ENCODE measurements at places on chromosomes 7 and 10.

DNA sequence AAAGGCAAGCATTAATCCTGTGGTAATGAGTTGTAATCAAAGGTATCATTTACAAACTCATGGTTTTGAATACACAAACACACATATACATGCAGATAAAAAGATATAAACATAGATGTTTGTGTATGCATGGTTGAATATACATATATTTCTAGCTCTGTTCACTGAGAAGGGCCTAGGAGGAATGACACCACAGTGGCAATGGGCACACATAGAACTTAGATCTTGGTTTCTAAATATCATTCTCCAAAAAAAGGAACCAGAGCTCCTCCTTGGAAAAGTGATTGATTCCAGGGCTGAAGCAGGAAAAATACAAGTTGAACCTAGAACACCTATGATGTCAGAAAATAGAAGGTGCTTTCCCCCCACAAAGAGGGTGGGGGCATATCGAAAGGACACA lies 6.9 kb downstream of the CUL2 start:
- DNase-seq, result no peak

- DNase-seq, result peak; percentile 93
Observed at GRCh38 chr10:69769395-69769992, 32.2 kb upstream of the COL13A1 start.

DNA sequence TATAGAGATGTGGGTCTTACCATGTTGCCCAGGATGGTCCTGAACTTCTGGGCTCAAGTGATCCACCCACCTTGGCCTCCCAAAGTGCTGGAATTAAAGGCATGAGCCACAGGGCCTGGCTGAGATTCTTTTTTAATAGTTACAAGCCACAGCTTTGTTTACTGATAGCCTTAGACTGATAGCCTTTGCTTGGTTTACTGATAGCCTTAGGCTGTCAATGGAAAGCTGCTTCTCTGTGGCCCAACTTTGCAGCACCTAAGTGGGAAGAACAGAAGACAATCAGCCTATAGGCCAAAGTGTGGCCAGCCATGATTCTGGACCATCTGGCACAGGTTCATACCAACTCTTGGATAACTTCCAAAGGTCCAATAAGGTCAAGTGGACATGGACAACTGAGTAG lies 24.1 kb upstream of the CDCA7L start:
- DNase-seq, result peak; percentile 29

GRCh38 chr7:78329001-78329655 lies 530.6 kb downstream of the PHTF2 start:
- DNase-seq, result no peak

DNA sequence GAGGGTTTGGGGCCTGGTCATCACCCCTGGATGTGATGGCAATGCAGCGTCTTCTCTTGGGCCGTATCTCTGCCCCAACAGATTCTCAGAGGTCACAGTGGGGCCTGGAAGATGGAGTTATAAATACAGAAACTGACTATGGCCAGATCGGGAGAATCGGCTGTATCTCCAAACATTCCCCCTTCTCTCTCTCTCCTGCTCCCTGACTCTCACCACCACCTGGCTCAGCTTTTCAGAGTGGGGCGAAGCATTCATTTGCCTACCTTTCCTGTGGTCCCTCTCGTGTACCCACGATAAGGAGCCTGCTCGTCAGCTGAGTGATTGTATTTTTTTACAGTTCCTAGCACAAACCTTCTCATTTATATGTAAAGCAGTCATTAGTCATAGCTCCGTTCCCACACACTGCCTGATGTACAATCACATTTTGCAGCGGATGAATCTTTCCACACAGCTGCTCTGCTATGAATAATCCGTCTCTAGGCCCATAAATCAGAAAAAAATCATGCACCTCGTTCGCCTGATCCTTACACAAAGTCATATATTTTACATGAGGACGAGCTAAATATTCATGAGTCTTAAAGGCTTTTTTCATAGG lies 23.2 kb upstream of the BTRC start:
- DNase-seq, result peak; percentile 45

- DNase-seq, result no peak
Observed at GRCh38 chr10:45553155-45553554, 119.4 kb downstream of the ZFAND4 start.

DNA sequence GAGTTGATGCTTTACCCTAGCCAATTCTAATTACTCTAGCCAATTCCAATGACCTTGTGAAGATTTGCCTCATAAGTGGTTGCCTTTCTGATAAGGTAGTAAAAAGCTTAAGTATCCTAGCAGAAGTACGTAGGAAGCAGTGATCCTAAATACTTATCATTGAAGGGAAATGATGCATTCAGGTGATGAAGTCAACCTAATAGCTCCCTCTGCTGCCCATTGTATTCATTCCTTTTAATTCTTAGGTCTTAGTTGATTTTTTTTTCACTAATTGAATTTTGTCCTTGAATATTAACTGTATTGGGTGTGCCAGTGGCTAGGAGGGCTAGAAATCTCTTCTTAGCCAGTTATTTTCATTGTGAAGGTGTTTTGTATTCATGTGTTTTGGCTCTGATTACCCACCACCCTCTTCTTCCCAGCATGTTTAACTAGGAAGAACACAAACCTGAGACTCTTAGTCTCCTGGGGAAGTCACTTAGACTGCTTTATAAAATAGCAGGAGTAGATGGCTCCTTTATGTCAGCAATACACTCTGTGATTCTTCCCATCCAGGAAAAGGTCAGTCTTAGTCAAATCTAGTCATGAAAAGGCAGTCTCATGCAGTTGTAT lies 46.3 kb downstream of the PLEKHA8 start:
- DNase-seq, result peak; percentile 49

- no peak for DNase-seq
Observed at GRCh38 chr10:90890347-90890746, 18.6 kb downstream of the RPP30 start.

DNA sequence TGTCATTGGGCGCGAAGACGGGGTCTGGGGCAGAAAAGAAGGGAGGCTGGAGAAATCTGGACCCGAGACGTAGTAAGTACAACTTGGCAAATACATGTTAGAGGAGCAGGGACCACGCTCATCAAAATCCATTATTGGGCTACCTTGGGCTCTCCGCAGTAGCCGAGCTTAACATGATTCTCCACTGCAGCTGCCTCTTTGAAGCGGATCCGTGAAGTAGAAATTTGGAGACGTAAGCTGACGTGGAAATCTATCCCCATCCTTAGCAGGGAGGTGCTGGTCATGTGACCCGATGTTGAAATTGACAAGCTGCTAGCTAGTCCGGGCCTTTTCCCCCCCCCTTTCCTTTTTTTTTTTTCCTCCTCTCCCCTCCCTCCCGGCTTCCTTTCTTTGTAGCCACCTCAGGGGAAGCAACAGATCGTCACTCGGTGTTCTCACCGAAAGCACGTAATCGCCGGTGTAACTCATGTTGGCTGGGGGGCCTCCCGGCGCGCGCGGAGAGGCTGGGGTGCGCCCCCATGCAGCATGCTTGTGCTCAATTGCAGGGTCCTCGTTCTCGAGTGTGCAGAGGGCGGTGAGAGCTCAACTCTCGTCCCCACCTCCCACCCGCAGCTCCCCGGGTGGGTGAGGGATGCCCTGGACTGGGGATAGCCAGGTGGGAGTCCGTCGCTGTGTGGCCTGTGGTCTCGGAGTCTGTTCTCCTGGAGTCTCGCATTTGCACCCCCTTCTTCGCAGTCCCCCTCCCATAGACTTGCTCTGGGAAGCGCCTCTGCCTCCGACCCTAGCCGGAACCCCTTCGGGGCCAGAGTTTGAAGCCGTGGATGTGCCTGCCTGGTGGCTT lies at the start of gene HOXA11:
Gene HOXA11, minus strand, starts transcription at position 220 of the 841 bp plus-strand sequence. Its CDS starts 88 bp downstream, at position 132.
- no peak for DNase-seq
